Stimulated activated CD8-positive, alpha-beta memory T cell treated with anti-CD3 and anti-CD28 coated beads, Interleukin-7, amount 100 ng/mL, for 48 hours (primary cell): ENCODE measurements at places on chromosomes 4 and X.

DNA sequence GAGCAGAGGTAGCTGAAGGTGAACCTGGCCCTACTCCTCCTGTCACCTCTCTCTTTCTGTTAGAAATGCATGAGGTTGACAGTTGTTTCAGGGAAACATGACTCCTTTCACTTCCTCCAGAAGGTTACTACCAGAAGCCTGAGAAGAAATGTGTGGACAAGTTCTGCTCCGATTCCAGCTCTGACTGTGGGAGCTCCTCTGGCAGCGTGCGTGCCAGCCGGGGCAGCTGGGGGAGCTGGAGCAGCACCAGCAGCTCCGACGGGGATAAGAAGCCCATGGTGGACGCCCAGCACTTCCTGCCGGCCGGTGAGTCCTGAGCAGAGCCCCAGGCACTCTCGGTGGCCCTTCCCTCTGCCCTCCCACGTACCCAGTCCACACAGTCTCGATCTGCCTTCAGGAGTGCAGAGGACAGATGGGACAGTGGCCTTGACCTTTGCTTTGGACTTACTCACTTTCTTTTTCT is 61.3 kb upstream of the TLR2 start:
- no peak for DNase-seq

- DNase-seq: no peak
These were observed 167.8 kb downstream of the PCDH10 start for GRCh38 chr4:133316909-133317308.

GRCh38 chr4:186291256-186291890 is 25.4 kb downstream of the F11 start:
- DNase-seq: no peak

DNA sequence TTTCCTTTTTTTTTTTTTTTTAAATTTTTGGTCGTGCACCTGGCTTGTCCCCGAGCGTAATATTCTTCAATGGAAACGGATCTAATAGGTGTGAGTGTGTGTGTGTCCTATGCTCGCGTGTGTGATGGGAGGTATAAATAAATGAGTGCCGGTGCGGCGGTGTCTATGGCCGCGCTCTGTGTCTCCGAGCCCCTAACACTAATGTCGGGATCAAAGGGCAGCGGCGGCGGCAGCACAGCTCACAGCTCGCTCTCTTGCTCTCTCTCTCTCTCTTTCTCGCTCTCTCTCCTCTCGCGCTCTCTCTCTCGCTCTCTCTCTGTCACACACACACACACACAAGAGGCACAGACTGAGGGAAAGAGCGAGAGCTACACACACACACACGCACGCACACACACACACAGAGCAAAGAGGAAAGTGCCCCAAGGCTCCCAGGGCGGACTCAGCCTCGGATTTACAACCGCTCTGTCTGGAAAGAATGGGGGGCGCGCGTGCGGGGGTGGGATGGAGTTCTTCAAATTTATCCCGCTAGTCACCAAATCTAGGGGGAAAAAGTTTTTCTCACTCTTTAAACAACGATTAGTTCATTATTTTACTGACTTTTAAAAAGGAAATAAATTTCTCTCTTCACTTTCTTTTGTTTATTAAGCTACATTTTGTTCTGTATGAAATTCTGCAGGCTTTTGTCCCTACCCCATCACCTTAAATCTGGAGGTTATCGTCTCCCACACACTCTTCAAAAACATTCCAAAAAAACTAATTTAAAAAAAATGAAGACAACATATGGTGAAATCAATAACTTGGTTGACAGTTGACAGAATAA is at the start of gene ZNF827:
Gene ZNF827, minus strand, starts transcription at position 206 of the 823 bp plus-strand sequence. CDS start 416 bp downstream, outside the sequence.
- peak; percentile 42 for DNase-seq

GRCh38 chrX:150966742-150967141 is 16.4 kb upstream of the HMGB3 start:
- DNase-seq: no peak

DNA sequence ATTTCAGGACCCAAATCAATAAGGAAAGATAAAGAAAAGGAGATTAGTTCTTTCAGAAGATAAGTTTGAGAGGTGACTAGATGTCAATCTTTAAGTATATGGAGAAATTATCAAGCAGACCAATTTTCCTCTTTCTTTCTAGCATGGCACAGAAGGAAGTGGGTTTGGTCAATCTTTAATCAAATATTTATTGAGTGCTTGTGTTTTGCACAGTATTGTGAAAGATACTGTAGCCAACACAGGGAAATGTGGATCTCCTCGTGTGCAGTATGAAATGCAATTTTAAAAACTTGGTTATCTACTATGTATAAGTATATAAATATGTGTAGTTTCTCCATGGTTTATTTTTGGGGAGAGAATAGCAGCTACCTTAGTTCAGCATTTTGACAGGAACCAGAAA is 655.2 kb downstream of the RAPGEF2 start:
- DNase-seq: no peak

DNA sequence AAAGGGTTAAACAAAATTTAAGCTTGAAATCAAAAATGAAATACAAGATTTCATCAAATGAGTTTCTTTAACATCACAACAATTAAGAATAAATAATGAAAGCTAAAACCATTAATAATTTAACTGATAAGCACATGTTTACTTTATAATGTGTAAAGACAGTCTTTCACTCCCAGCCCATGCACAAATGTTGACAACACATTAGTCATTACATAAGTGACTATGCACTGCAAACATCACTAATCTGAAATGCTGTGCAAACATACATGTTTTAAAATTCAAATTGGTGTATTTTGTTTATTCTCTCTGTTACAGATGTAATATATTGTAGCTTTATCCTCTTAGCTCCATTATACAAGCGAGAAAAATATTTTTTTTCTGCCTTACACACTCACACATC is 220.6 kb upstream of the CPXCR1 start:
- no peak for DNase-seq

DNA sequence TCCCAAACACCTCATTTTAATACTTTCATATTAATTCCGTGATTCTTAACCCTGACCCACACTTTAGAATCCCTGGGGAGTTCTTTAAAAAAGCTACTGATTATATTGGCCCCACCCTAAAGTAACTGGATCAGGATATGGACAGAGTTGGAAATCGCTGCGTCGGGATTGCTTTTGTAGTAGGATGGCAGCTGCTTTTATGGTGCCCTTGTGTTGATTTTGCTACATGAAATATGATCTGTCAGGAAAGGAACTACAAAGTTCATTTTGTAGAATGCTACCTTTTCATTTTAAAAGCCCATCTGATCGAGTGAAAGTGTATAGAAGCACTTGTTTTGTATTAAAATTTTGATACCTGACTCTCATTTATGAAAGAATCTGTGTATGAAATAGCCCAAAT is 43.6 kb downstream of the TMEM131L start:
- no peak for DNase-seq

DNA sequence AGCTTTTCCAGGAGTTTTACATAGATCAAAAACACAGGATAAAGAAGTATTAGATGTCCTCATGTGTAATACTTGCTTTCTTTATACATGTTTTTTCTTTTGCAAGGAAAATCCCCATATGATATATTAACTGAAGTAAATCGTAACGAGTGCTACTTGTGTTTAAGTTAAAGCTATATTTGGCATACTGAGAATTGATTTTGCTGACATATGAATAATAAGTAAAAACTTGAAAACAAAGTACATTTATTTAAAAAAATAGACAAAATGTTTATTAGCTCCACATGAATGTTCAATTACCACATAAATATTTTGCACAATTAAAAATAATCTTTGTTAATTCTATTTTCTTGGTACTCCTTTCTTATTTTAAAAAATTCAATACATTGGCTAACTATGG is 884.7 kb downstream of the FSTL5 start:
- DNase-seq: no peak

- DNase-seq: no peak
These were observed 27.4 kb downstream of the HMGN5 start for GRCh38 chrX:81174286-81174685.

- DNase-seq: no peak
These were observed 349.7 kb downstream of the IQCM start for GRCh38 chr4:149465955-149466354.

- no peak for DNase-seq
These were observed 55.8 kb downstream of the MBNL3 start for GRCh38 chrX:132433001-132433400.

- no peak for DNase-seq
These were observed 68.8 kb downstream of the IL15 start for GRCh38 chr4:141705048-141705746.

DNA sequence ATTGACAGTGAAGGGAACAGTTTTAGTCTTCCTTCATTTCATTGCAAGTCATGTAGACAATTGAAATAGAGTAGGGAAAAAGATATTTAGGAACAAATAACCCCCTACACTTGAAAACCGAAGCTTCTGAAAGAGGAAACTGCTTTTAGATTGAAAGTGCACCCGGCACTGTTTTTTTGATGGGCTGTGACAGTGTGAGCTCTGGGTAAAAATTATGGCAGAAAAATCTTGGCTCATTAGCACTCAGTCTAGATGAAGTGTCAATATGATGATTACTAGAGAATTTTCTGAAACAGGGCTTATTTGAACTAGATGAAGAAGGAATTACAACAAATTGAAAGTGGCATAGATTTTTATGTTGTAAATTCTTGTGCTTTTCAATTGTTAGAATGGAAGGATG is 1132.4 kb downstream of the RAPGEF2 start:
- DNase-seq: no peak

DNA sequence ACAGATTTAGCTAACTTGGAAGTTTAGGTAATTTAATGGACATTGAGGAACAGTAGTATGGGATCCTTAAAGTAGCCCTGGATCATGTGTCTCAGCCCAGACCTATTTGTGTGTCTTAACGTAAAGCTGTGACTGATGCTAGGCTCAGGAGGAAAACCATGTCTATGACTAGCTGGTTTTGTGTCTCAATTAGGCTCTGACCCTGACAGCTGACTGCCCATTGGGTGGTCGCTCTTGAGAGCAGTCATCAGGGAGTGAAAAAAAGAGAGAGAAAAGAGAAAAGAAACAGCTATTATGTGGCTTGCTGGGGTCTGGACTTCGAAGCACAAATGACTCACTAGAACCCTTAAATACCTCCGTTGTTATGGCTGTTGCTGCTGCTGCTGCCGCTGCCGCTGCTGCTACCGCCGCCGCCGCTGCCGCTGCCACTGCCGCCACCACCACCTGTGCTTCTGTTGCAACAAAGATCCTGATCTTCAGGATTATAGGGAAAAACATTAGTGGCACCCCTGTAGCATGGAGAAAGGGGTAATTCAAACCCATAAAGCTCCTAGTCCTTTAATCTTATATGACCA is 70.7 kb downstream of the GSPT2 start:
- no peak for DNase-seq

DNA sequence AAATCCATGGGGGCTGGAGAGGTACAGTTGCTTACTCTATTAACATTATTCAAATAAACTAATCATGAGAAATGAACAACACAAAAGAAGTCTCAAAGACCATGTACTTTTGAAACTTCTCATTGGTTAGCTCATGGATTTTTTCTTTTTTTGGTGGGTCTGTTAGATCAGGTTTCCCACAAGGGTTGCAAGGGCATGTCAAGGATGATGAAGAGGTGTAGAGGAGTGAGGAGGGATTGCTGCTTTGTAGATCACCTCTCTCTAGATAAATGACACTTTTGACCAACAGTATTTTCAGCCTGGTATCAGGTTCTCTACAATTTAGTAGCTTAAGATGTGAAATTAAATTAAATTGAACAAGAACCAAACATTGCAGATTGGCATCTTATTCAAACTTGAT is 417.9 kb upstream of the AGA start:
- DNase-seq: no peak

GRCh38 chr4:147620315-147620714 is 3.1 kb downstream of the TMEM184C start:
- no peak for DNase-seq

DNA sequence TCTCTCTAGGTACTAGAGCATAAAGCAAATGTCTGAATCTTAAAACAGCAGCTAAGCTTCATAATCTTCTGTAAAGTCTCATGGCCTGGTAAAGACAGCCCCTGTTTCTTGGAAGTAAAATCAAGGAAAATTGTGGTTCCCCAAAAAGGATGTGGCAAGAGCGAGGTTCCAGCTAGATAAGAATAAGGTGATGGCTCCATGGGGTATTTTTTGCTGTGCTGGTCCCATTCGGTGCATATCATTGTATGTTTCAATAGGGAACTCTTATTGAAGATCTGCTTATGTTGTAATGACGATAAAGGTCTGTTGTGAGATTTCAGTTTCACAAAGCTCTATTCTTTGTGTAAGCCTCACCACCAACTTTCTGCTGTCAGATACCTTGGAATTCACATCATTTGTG is 316.9 kb upstream of the NOCT start:
- no peak for DNase-seq

GRCh38 chr4:2947926-2948325 is 15.3 kb downstream of the NOP14 start:
- DNase-seq: no peak

DNA sequence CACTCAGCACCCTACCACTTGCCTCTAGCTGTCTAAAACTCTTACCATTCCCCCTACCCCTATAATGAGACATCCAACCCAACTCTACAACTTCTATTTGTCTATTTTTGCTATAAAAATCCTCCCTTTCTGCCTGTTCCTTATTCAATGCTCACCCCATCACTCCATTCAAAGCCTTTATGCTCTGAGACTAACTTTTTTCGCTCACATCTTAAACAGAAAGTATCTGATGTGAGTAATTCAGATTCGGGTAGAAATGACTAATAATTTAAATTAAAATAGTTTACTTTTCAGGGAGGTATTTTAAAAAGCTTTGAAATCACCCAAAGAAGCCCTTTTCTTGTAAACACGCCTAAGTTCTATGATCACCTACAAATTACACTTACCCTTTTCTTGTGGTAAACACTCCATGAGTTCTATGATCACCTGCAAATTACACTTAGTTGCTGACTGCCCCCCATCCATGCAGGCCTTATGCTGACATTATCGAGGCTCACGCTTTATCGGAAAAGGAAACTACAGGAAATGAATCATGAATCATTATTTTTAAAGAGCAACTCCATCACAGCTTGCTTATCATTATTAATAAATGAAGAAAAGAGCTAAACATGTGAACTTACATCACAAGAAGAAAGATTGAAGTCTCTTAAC is 168.7 kb upstream of the PPP1R2C start:
- DNase-seq: no peak

DNA sequence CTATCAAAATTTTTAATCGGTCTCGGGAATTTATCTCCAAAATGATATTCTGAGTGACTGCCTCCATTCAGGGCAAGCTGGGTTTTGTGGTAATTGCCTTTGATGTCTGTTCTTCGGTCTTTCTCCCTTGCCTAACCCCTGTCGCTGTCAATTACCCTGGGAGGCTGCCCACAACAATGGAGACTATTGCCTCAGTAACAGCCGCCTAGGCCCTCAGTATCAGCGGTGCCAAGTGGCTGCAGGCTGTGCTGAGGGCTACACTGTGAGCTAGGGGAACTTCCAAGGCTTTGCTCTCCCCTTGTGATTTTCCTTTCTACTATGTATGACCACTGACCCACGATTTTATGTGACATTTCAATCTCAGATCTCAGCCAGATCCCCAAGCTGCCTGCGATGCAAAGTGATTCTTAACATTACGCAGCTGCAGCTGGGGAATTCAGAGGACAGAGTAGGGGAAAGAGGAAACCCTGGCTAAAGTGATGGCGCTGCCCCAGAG is 36.3 kb upstream of the REST start:
- no peak for DNase-seq

DNA sequence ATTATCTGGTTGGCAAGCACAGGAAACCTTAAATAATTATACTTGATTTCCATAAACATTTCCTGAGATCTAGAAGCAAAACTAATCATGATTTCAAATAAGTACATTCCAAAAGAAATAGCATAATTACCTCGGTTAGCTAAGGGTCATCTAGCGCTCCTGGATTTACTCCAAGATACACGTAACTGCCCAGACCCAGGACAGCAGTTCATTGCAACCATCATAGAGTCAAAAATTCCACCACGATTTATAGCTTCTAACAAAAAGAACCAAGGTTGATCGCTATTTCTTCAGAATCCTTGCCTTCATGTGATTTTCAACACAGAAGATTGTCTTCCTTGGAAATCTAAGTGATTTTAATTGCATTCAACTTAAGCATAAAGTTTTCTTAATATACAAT is 1235.5 kb upstream of the TENM3 start:
- DNase-seq: no peak
